ENCODE measurements at places on chromosomes 4 and X.
A peak's percentile ranks its signal among the peaks of the same experiment; 100 is the strongest.

DNA sequence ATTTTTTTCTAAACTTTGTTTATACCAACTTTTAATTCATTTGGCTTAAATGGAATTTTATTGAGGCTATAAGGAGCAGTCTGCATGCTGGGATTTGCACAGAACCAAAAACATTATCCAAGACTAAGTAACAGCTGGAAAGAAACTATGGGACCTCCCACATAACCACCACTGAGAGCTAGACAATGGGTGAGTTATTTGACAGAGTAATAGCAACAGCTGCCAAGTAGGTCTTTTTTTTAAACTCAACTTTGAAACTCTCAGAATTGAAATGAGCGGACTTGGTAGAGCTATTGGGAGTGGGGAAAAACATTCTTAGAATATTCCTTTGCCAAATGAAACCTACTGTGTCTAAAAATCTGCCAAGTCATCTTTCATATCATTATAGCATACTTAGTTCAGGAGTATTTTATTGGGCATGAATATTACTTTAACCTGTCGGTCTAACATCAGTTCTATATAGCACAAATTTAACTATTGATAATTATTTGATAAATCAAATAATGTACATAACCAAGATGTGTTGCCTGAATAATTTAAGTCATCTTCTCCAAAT lies 1428.0 kb downstream of the PCDH7 start:
- DNase-seq = no peak

GRCh38 chrX:124506066-124506465 lies 159.7 kb downstream of the SH2D1A start:
- peak; percentile 30 for DNase-seq

- no peak for DNase-seq
Measured at GRCh38 chr4:179361978-179362486, 1919.8 kb upstream of the AGA start.

DNA sequence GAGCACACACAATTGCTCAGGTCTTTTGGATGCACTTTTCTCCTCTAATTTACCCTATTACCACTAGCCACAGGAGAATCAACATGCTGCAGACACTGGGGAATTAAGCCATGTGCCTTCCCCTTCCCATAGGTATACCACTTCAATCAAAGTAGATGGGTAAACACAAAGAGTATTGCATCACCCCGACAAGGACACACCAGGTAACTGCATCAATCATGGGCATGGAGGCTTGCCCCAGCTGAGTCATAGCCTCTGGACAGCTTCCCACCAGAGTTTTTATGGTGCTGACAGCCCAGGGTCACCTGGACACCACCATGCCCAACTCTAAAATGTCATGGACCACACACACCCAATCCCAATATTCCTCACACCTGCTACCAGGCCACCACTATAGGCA lies 197.2 kb upstream of the AR start:
- DNase-seq = no peak

DNA sequence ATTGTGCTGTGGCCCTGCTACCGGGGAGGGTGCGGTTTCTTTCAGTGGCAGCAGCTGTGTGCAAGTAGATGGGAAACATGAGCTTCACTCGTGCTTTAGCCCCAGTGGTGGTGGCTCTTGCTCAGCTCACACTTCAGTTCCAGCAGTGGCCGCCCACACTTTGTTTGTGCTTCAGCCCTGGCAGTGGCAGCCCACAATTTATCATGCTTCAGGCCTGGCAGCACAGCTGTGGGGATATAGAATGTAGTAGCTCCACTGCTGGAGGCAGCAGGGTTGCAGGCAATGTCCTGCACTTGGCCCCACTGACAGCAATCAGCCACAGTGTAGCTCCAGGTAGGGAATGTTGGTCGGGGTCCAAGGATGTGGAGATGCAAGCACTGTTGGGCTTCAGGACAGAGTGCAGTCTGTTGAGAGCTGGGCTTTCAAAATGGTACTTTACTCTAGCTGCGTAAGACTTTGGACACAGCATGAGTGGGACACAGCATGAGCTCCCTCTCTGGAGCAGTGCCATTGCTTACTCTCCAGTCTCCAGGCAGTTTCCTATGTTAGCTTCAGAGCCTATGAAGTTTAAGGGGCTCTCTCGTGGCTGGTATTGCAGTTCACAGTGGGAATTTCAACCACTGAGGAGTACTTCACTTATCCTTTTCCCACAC lies 413.1 kb downstream of the PDGFC start:
- no peak for DNase-seq

DNA sequence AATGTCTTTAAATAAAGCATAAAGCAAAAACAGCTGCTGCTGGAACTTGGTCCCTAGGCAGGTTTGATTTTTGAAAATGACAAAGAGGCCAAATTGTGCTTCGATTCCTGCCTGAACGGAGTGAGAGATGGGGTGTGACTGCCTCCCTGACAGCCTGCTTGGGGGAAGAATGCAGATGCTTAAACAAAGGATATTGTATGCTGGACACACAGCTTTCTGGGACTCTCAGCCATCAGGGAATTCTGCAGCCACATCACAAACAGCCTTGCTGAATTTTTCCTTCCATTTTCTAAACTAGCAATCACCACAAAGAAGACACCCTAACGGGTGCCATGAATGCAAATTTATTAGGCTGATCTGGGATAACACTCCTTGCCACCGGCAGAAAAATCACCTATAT lies 83.9 kb upstream of the CPEB2 start:
- no peak for DNase-seq

- DNase-seq = peak; percentile 79
Measured at GRCh38 chrX:73851014-73852009, 288.3 kb downstream of the CHIC1 start.

- DNase-seq = no peak
Measured at GRCh38 chrX:56797574-56798338, 68.7 kb downstream of the NBDY start.

GRCh38 chr4:186935901-186936300 lies 212.2 kb upstream of the FAT1 start:
- no peak for DNase-seq

- no peak for DNase-seq
Measured at GRCh38 chr4:5823542-5824211, 69.2 kb downstream of the CRMP1 start.

DNA sequence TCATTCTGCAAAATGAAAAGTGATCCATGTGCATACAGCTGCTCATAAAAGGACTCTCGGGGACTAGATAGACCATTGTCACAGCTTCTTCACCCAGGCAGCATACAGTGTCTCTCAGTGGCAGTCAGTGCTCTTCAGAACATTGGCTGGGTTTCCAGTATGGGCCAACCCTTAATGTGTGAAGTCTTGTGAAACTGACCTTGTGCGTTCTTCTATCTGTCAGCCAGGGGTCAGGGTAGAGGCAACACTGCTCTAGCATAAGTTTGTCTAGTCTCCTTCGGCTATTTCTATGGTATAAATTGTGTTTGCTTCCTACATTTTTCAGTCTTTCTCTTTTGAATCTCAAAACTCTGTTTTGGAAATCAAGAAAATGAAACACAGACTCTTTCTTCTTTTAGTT lies 37.0 kb upstream of the SMIM31 start:
- DNase-seq = no peak

DNA sequence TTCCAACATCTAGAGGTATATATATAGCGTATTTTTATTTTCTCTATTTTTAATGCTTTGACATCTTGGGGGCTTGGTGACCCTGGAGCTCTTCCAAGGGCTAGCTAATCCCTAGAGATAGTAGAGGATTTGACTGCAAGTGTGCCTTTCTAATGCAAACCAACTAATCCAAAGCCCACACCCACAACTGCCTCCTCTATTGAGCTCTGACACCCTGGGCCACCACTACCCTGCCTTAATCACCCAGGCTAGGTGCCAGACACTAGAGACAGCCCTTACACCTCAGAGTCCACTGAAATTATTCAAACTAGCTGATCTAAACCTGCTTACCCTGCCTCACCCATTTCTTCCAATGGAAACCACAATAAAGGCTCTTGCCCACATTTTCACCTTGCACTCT lies 69.6 kb upstream of the ATXN3L start:
- DNase-seq = no peak

- DNase-seq = no peak
Measured at GRCh38 chr4:88112856-88113255, 45.6 kb downstream of the ABCG2 start.

DNA sequence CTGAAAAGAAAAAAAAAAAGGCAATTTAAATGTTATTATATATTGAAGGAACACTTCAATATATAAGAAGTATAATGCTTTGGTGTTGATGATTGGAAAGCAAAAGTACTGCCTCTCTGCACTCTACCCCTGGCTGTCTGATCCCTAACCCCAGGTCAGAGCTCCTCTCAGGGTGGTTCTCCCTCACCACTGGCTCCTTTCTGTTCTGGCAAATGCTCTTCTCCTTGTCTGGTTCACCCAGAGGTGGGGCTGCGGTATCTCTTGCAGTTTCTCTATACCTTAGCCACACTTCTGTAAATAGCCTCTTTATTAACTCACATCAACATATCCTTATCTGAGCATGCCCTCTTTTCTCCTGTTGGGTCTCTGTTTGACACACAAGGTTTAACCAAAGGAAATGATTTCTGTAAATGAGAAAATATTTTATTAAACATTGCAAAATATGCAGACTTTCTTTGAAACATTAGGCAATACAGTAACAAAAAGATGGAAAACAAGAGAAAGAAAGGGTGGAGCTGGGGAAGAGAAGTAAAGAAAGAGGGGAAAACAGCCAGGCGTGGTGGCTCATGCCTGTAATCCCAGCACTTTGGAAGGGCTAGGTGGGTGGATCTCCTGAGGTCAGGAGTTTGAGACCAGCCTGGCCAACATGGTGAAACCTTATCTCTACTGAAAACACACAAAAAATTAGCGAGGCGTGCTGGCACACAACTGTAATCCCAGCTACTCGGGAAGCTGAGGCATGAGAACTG lies 45.7 kb downstream of the ING2 start:
- DNase-seq = no peak

- no peak for DNase-seq
Measured at GRCh38 chrX:16725072-16725471, 5.7 kb downstream of the SYAP1 start.

DNA sequence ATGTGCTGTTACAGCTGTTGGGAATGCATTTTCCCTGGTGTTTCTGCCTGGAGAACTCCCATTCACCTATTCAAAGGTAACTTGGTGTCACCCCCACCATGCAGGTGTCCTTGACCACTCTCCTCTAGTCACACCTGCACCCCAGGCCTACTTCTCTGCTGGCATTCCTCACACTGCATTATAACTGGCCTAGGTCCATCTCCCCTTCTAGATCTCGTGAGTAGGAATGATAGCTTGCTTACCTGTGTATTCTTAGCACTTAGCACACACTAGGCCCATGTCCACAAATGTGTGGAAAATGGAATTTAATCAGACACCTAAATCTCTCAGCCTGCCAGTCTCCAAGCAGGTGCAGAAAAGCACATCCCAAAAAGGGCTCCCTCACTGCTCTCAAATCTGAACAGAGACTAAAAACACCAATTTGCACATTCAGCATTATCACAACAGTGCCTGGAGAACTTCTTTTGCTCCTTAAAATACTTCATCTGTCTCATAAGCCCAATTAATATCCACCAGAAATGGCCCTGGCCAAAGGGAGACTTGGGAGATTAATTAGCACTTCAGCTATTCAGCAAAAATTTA lies 18.3 kb downstream of the SCD5 start:
- DNase-seq = no peak

DNA sequence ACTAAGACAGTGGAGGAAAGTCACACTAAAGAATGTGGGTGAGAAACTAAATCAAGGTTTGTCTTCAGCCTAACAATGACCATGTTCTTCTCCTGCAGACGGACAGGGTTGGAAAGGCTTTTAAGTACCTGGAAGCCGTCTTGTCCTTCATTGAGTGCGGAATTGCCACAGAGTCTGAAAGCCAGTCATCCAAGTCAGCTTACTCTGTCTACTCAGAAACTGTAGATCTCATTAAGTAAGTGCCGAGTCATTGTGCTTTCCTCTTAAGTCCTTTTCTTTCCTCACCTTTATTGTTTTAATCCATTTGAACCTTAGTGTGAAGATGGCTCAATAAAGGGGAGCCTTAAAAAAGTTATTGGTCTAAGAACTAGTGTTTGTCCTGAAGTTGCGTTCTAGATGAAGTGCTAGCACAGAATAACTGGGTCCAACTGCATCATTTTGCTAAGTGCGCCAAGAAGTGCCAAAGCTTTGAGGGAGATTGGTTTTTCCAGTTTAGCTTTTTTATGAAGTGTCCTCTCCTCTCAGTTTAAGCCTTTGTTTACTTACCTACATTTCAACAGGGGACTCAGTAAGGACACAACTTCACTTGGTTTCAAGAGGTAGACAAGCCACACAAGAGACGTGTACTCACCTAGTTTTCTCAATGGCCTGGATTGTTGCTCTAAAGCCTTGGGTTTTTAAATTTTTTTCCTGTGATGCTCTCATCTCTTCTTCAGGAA lies 89.3 kb downstream of the KLHL8 start:
- DNase-seq = no peak

- no peak for DNase-seq
Measured at GRCh38 chr4:106142616-106143127, 173.3 kb downstream of the TBCK start.

DNA sequence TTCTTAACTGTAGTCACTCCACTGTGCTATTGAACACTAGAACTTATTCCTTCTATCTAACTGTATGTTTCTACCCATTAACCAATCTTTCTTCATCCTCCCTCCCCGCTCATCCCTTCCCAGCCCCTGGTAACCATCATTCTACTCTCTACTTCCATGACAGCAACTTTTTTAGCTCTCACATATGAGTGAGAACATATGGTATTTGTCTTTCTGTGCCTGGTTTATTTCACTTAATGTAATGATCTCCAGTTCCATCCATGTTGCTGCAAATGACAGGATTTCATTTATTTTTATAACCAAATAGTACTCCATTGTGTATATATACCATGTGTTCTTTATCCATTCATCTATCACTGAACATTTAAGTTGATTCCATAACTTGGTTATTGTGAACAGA lies 186.5 kb downstream of the GABRB1 start:
- no peak for DNase-seq

DNA sequence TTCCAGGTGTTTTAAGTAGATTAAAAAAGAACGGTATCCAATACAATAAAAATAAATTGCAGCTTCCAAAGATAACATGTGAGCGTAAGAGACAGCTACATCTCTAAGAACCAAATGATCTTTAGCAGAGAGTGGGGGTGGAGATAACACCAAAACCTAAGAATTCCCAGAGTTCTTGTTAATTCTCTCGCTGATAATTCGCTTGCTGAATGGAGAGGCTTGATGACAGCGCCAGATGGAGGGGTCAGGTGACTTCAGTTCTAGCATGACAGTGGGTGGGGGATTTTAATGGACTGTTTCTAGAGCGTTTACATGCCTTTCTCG lies 2.3 kb downstream of the CLCN4 start:
- DNase-seq = no peak

- DNase-seq = no peak
Measured at GRCh38 chr4:184074677-184075388, 142.8 kb downstream of the ENPP6 start.

DNA sequence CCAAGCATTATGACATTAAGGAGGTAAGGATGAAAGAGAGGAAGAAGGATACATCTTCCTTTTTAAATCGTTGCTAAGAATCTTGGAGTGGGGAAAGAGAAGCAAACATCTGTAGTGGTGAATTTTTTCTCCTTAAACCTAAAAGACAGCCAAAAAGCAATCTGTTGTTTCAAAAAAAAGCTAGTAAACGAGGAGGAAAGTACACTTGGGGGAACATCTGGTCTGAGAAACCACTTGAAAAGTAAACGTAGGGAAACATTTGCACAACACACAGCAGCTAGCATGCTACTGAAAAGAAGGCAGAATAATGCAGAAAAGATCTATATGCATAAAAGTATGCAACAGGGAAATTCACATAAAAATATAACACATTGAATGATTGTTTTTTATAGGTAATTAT lies 1485.6 kb downstream of the PCDH19 start:
- no peak for DNase-seq

GRCh38 chrX:83169683-83170082 lies 338.4 kb upstream of the POU3F4 start:
- no peak for DNase-seq
